Right atrium auricular region (tissue), 2 donors: ENCODE measurements at places on chromosomes 3 and 15. TPM values are rescaled to one million over a fixed set of nuclear protein-coding genes. Genes with fewer than 3 reads are reported as not detected.
A peak's percentile ranks its signal among the peaks of the same experiment; 100 is the strongest.

The IFT57 gene
- 13.4 TPM for total RNA-seq

The SUMF1 gene
- 12.1 TPM for total RNA-seq

- no peak for DNase-seq
These were observed 644.7 kb downstream of the OTOL1 start for GRCh38 chr3:162141272-162141791.

- DNase-seq, result peak; percentile 81
These were observed at the start of gene LAMB2 for GRCh38 chr3:49132437-49133225. LAMB2 (minus strand) TSS chr3:49133050; CDS start chr3:49132867, 183 bp downstream.

GRCh38 chr15:80466543-80466942 lies 62.4 kb downstream of the ARNT2 start:
- DNase-seq, result no peak
